Activated CD4-positive, alpha-beta T cell treated with anti-CD3 and anti-CD28 coated beads, Interleukin-2, amount 10 ng/mL, durations not matched to agents 24 days and 14 days (primary cell): ENCODE measurements at places on chromosomes 4 and X. TPM values are rescaled to one million over a fixed set of nuclear protein-coding genes. Genes with fewer than 3 reads are reported as not detected.

DNA sequence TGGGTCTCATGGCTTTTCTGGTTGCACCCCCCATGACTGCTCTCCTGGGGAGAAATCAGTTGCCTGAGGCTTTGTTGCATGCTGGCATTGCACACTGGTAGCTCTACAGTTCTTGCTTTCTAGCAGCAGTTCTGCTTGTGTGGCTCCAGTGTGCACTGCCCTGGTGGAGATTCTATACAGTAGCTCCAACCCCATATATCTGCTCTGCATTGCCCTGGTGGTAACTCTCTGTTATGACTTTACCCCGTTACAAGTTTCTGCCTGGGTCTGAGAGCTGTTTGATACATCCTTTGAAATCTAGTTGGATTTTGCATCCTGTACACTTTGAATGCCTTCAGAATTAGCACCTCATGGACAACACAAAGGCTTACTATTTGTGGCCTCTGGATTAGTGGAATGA, 241.4 kb upstream of the EPHA5 start:
- H3K4me3 ChIP-seq: no peak overlapping the region
- H3K27ac ChIP-seq: no peak overlapping the region
- no peaks in the 10 kb centered on the region for H3K36me3 ChIP-seq
- H3K4me1 ChIP-seq: no peaks in the 10 kb centered on the region

GRCh38 chr4:184401397-184402171, 72.8 kb downstream of the IRF2 start:
- no peaks in the 10 kb centered on the region for H3K27me3 ChIP-seq
- H3K4me3 ChIP-seq: no peak overlapping the region
- peaks cover 82% of the 10 kb centered on the region for H3K36me3 ChIP-seq

GRCh38 chrX:24145303-24146186, 4.0 kb upstream of the ZFX start:
- H3K36me3 ChIP-seq: no peaks in the 10 kb centered on the region
- peaks cover 16% of the 10 kb centered on the region for H3K4me1 ChIP-seq
- peak overlapping the region; percentile 44 for H3K4me3 ChIP-seq
- H3K27me3 ChIP-seq: no peaks in the 10 kb centered on the region
- no peak for DNase-seq

Gene SSX2
- not detected in 2 replicates for total RNA-seq

GRCh38 chrX:46488712-46489111, 56.5 kb downstream of the ZNF674 start:
- no peaks in the 10 kb centered on the region for H3K27me3 ChIP-seq
- no peak overlapping the region for H3K4me3 ChIP-seq
- no peak overlapping the region for H3K27ac ChIP-seq
- no peaks in the 10 kb centered on the region for H3K4me1 ChIP-seq

DNA sequence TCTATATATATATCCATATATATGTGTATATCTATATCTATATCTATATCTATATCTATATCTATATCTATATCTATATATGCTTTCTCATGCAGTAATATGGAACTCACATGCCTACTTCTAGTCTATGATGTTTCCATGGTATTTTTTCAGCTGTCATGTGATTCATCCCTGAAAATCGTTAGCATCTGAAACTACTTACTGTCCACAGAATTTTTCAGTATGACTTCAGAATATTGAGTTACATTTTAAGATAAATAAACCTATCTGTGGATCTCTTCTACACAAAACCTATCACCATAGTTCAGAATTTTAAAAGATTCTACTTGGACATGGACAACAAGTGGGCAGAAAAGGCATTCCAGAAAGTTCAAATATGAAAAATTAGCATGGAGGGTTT, 855.1 kb upstream of the INTU start:
- no peaks in the 10 kb centered on the region for H3K27me3 ChIP-seq
- H3K4me3 ChIP-seq: no peak overlapping the region
- no peaks in the 10 kb centered on the region for H3K4me1 ChIP-seq
- no peak for DNase-seq
- no peak overlapping the region for H3K27ac ChIP-seq

Gene ADAMTS3
- not detected in 2 replicates for total RNA-seq

DNA sequence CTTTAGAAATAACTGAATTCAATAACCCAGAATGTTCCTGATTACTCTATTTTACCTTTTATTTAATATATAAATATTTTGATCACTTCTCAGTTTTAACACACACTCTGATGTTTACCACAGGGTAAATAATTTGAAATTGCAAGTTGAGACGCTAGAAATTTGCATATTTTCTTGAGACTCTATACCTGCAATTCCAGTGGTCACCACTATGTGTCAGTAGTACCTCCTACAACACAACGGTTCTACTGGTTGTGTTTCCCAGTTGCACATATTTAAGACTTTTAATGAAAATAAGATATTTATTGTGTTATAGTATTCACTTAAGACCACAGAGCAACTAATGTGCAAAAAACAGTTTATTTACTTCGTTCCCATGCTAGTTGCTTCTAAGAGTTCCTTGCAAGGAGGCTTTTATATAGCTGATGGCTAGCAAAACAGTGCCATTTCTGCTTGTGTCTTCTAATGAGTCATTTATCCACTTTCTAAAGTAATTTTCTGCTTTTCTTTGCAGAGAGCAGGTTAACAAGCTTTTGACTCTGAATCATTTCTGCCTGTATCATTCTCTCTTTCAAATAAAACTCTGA, 98.9 kb upstream of the PDLIM3 start:
- no peak for DNase-seq
- no peaks in the 10 kb centered on the region for H3K4me1 ChIP-seq
- H3K36me3 ChIP-seq: no peaks in the 10 kb centered on the region
- H3K27ac ChIP-seq: no peak overlapping the region
- H3K4me3 ChIP-seq: no peak overlapping the region

GRCh38 chrX:112025753-112026152, 56.8 kb downstream of the TRPC5 start:
- H3K36me3 ChIP-seq: no peaks in the 10 kb centered on the region
- H3K27ac ChIP-seq: no peak overlapping the region
- no peaks in the 10 kb centered on the region for H3K27me3 ChIP-seq
- no peak for DNase-seq

DNA sequence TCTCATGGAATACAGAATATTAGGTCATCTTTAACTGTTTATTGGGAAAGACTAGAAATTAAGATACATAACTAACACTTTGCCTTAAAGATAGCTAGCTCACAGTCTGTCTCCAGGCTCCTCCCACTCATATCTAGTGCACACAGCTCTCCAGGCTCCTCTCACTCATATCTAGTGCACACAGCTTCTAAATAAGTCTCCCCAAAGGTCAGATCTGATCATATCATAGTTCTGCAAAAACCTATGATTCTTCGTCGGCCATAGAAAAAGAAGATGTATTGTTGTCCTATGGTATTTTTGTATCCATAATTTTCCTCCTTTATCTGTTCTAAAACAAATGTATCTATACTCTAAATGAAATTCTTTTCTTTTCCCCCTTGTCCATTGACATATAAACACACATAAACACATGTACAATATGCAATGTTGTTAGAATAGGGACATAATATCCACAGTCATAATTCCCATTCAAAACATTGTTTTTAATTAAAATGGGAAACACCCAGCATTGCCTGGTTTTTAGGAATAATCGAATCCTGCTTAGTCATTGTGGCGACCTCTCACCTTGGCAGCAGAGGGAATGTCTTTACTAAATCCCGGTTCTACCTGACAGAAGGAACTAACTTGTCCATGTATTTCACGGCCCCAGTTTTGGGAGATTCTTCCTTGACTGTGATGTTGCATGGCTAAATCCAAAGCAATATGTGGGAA, 1282.0 kb downstream of the PCDH7 start:
- no peak for DNase-seq
- no peak overlapping the region for H3K27ac ChIP-seq

- no peak overlapping the region for H3K27ac ChIP-seq
- DNase-seq: no peak
- no peaks in the 10 kb centered on the region for H3K4me1 ChIP-seq
- no peak overlapping the region for H3K4me3 ChIP-seq
Observed at GRCh38 chrX:42189576-42189975, 266.2 kb upstream of the CASK start.

DNA sequence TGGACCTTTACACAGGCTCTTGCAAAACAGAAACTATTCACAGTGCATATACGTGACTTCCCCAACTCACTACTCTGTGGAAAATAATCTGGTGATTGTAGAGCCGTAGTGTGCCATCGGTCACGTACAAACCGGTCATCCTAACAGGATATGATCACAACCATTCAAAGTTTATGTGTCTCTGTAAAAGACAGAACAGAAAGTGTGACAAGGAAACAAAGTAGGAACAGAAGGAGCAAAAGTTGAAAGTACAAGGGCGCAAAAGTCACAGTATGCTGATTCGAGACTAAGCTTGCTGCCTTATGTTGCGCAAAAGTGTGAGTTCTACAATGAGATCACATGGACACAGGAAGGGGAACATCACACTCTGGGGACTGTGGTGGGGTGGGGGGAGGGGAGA, 18.6 kb downstream of the MEPE start:
- H3K27me3 ChIP-seq: peaks cover 18% of the 10 kb centered on the region
- no peaks in the 10 kb centered on the region for H3K36me3 ChIP-seq
- H3K4me1 ChIP-seq: peaks cover 8% of the 10 kb centered on the region
- no peak for DNase-seq
- H3K27ac ChIP-seq: no peak overlapping the region

DNA sequence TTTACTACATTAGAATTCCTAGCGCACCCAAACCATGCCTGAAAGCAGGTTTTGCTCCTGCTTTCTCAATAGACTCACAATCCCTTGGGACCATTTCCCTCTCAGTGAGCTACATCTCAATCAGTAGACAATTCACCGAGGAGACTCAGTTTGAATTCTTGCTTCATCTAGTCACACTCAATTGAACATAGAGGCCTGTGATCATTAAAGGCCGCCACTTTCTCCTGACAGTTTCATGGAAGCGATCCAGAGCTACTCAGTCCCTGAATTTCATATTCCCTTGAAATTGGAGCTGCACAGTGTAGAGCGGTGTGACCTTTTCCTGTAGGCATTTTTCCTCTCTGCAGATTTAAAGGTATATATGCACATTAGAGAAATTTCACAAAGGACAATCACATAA, 193.9 kb upstream of the SPOCK3 start:
- H3K27ac ChIP-seq: no peak overlapping the region
- no peak for DNase-seq

DNA sequence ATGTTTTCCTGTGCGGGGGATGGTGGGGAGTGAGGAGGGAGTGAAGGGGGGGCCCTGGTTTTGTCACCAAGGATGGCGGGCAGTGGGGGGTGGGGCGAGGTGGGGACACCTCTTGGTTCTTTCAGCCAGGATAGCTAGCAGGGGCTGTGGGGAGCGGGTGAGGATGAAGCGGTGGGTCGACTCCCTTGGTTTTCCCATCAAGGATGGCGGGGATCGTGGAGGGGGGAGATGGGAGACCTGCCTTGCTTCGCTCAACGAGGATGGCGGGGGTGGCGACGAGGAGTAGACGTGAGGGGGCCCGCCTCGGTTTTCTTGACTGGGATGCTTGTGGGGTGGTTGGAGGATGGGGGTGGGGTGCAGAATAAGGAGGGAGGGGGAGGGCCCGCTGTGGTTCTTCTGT, 643 bp downstream of the FHL1 start:
- no peak overlapping the region for H3K27ac ChIP-seq
- peaks cover 5% of the 10 kb centered on the region for H3K27me3 ChIP-seq
- H3K4me1 ChIP-seq: peaks cover 15% of the 10 kb centered on the region
- H3K36me3 ChIP-seq: no peaks in the 10 kb centered on the region
- peak overlapping the region; percentile 61 for H3K4me3 ChIP-seq

Gene ACE2
- total RNA-seq: not detected in 2 replicates

GRCh38 chrX:20414762-20415445, 148.2 kb upstream of the RPS6KA3 start:
- H3K27ac ChIP-seq: no peak overlapping the region
- peaks cover 5% of the 10 kb centered on the region for H3K36me3 ChIP-seq
- H3K27me3 ChIP-seq: no peaks in the 10 kb centered on the region
- peaks cover 31% of the 10 kb centered on the region for H3K4me1 ChIP-seq
- no peak overlapping the region for H3K4me3 ChIP-seq

Gene PABPC5
- total RNA-seq: not detected in 2 replicates

GRCh38 chr4:7810783-7811535, 128.7 kb downstream of the AFAP1 start:
- no peak for DNase-seq
- H3K27me3 ChIP-seq: no peaks in the 10 kb centered on the region
- peaks cover 29% of the 10 kb centered on the region for H3K36me3 ChIP-seq
- H3K4me1 ChIP-seq: peaks cover 7% of the 10 kb centered on the region

- H3K27me3 ChIP-seq: no peaks in the 10 kb centered on the region
- no peak overlapping the region for H3K27ac ChIP-seq
- H3K4me3 ChIP-seq: peak overlapping the region; percentile 61
- H3K36me3 ChIP-seq: peaks cover 6% of the 10 kb centered on the region
- peaks cover 12% of the 10 kb centered on the region for H3K4me1 ChIP-seq
Observed at GRCh38 chrX:23952391-23952790, 44.6 kb downstream of the CXorf58 start.

DNA sequence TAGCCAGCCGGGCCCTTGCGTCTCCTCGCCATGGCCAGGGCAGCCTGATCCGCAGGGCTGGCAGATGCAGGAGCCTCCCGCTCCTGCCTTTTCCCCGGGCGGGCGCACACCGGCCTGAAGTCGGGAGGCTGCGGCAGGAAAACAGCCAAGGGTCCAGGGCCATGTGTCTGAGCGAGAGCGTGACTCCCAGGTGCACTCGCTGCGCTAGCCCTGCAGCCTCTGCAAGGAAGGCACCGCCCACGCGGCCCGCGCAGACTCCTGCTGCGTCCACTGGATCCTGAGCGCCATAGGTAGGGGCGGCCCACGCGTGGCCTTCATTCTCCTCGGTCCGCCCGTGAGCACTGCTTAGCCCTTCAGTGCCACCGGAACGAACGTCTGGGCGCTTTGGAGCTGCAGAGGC, 379.9 kb downstream of the TRAM1L1 start:
- H3K4me3 ChIP-seq: no peak overlapping the region
- no peaks in the 10 kb centered on the region for H3K27me3 ChIP-seq
- no peak for DNase-seq
- no peaks in the 10 kb centered on the region for H3K36me3 ChIP-seq

Gene ARAP2
- 45.3 and 45.4 TPM in 2 replicates for total RNA-seq

Gene LRP2BP
- total RNA-seq: 0.43 and 0.65 TPM in 2 replicates

DNA sequence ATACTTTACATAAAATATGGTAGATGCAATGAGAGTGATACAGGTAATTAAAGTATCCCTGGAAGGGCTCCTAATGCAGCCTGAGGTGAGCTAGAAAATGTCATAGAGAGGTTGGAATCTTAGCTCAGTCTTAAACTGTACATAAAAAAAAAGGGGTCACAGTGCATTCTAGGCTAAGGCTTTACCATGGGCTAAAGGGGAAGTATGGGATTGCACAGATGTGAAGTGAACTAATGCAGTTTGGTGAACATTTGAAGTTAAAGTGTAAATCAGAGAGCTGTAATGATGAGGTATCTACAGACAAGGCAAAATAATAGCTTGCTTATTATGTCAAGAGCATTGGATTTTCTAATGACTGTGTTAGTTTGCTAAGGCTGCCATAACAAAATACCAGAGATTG, 405.9 kb downstream of the ADGRL3 start:
- DNase-seq: no peak
- H3K36me3 ChIP-seq: no peaks in the 10 kb centered on the region
- no peaks in the 10 kb centered on the region for H3K4me1 ChIP-seq

Gene FAM184B
- not detected in 2 replicates for total RNA-seq

- H3K36me3 ChIP-seq: no peaks in the 10 kb centered on the region
- DNase-seq: no peak
- no peak overlapping the region for H3K27ac ChIP-seq
- no peaks in the 10 kb centered on the region for H3K4me1 ChIP-seq
- no peak overlapping the region for H3K4me3 ChIP-seq
- peaks cover 8% of the 10 kb centered on the region for H3K27me3 ChIP-seq
Observed at GRCh38 chr4:168604496-168605373, 107.9 kb downstream of the PALLD start.

- no peaks in the 10 kb centered on the region for H3K36me3 ChIP-seq
- no peaks in the 10 kb centered on the region for H3K4me1 ChIP-seq
- no peak overlapping the region for H3K4me3 ChIP-seq
- DNase-seq: no peak
- H3K27me3 ChIP-seq: no peaks in the 10 kb centered on the region
Observed at GRCh38 chrX:68332201-68332731, 101.0 kb downstream of the OPHN1 start.
